ENCODE measurements at places on chromosomes 6 and 20.

DNA sequence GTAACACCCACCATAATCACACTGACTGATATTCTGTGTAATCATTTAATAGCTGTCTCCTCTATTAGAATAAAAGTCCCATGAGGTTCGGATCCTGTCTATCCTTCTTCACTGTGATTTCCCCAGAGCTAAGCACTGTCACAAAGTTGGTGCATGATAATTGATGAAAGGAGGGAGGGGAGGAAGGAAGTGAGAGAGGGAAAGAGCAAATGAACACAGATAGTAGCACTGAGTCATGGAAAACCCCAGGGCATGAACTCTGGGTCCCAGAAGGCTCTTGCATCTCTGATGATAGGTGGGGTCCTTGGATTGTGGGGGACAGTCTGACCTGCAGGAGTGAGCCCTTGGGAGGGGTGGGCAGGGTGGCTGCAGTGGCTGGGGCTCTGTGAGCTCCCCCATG, 294.1 kb downstream of the LRFN2 start:
- no peak for DNase-seq

DNA sequence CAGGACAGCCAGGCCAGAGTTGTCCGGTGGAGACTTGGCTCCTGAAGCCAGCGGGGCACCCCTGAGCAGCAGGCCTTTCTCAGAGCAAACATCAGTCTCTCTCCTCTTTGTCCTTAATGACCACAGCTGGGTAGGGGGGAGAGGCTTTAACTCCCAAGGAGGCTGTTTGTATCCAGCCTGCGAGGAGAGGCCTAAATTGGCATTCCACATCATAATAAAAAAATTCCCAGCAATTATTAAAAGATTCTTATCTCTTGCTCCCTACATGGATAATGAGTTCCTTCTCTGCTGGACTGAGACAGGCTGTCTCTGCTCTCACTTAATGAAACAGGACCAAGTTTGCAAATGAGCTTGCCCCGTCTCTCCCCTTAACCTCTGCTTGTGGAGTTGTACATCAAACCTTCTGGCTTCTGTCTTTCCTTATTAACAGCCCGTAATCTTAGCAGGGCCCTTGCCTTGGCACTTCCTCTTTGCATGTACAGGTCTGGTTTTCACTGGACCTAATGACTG, 838.2 kb downstream of the MAFB start:
- no peak for DNase-seq

- DNase-seq: no peak
Measured at GRCh38 chr20:49276161-49276960, 1.5 kb downstream of the ZNFX1 start.

DNA sequence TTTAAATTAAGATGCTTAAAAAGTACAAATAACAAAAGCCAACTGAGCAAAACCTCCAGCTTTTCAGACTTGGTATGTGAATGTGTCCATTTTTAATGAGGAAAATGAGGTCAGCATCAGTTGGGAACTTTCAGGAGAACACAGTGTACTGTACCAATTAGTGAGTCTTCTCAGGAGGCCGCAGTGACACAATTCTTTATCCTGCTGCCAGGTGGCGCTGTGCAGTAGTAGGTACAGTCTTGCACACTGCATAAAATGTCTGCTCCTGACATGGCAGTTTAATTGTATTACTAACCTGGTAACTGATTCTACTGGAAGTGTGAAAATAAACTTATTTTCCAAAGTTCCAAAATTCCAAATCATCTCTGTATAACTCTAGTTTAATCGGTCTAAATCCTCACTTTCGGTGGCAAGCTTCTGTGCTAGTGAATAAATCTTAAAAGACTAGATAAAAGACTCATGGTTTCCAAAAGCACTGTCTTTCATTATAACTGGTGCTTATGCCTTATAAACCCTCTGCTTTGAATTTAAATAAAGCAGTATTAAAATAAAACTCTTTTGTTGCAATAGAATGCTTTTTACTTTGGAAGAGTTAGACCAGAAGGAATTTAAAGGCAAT, 214.8 kb upstream of the MMS22L start:
- peak; percentile 34 for DNase-seq

DNA sequence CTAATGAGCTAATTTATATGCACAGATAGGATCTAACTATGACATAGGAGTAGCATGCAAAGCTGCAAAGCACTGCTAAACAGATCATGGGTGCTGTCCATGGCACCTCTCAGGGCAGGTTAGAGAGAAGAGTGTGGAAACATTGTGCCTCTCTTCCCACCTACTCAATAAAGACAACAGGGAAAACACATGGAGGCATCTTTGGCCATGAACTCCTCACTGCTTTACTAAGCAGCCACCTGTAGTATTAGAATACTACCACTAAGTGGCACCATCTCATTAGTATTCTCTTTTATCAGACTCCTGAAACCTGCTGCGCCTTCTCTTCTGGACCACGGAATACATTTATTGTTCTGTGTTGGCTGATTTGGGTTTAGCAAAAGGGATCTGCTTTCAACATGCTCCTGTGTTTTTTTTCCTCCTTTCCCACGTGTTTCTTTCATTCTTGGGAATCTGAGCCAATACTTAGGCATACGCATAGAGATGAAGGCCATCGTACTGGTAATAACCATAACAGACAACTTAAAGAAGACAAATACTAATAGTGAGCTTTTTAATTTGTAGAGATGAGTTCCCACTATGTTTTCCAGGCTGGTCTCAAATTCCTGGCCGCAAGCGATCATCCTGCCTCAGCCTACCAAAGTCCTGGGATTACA, 9.4 kb upstream of the HDDC2 start:
- peak; percentile 52 for DNase-seq

DNA sequence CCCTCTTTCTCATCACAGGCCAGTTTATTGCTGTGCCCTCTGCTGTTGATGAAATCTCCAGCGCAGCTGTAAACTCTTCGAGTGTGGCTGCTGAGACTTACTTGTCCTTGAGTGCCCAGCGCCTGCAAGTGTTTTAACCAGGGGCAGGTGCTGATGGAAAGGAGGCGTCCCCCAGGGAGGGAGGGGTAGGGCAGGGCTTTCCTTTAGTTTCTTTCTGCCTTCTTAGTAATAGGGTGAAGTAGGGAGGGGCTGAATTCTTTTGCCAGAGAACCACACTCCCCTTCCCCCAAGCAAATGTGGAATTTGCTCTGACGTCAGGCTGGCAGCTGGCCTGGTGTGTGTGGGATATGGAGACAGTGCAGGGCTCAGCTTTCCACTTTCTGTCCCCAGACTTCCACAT, 61.2 kb downstream of the IGF2R start:
- peak; percentile 83 for DNase-seq

GRCh38 chr6:48641544-48641943, 530.5 kb upstream of the PTCHD4 start:
- DNase-seq: no peak

DNA sequence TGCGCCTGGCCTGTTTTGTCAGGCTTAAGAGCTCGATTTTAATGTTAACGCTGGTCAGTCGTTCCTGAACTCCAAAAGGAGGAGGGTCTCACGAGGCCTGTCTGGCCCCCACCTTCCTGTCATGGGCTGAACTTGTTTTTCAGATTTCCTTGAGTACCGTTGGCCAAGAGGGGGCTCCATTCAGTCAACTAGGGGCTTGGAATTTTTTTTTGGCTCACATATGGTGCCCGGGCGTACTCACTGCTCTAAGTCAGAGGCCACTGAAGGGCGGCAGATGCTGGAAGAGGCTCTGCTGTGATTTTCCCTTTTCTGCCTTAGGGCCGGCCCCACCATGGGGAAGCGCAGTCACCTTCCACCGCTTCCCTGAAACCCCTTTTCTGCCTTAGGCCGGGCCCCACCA, 6.9 kb upstream of the BIRC7 start:
- no peak for DNase-seq

DNA sequence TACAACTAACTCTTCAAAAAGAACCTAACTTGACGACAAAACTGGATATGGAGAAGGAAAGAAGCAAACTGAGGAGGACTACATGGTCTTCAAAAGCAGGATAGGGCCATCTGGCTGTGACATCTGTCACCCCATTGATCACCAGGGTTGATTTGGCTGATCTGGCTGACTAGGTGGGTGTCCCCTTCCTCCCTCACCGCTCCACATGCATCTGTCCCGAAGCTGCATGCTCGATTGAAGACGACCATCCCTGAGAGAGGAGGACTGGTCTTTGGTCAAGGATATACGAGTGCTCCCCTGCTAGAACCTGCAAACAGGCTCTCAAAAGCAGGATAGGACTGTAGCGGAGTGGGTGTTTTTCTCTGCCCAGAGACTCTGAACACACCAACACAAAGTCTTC, 21.7 kb downstream of the CPNE1 start:
- DNase-seq: no peak

DNA sequence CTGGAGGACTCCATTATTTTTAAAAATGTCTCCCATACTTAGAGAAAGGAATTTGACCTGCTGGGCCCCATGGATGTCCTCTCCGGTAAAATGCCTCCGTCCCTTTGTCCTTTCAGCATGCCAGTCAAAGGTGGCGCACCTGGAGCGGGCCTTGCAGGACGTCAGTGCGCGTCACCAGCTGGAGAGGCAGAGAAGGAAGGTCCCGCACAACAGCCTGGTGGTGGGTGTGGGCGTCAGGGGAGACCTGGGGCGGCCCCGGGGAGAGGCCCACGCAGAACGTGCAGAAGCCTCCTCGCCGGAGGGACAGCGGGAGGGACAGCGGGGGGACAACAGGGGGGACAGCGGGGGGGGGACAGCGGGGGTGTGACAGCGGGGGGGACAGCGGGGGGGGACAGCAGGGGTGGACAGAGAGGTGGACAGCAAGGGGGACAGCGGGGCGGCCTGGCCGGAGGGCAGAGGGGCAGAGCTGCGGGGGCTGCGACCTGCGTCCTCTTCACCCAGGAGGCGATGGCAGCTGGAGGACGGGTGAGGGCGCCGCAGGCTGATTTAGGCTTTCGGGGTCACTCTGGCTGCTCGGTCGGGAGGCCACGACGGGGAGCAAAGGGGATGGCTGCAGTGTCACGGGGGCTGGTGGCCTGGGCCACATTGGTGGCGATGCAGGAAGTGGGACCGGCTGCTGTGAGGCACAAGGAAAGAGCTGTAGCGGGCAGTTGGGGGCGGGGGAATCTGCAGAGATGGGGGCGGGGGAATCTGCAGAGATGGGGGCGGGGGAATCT, 859 bp upstream of the KIF25 start:
- no peak for DNase-seq

DNA sequence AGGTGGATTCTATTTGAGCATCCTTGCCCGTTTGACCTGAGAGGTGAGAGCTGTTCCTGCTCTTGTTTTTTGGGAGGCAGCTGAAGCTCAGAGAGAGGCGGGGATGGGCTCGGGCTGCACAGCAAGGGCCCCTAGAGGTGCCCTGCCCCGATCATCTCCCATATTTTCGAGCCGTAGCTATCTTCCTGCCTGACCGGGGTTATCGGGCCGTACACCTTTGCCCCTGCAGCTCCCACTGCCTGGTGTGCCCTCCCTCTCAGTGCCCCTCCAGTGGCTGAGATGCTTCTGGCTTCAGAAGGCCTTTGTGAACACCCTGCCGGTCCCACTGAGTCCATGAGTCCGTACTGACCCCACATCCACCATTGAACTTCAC, 6.7 kb downstream of the SRC start:
- DNase-seq: no peak

DNA sequence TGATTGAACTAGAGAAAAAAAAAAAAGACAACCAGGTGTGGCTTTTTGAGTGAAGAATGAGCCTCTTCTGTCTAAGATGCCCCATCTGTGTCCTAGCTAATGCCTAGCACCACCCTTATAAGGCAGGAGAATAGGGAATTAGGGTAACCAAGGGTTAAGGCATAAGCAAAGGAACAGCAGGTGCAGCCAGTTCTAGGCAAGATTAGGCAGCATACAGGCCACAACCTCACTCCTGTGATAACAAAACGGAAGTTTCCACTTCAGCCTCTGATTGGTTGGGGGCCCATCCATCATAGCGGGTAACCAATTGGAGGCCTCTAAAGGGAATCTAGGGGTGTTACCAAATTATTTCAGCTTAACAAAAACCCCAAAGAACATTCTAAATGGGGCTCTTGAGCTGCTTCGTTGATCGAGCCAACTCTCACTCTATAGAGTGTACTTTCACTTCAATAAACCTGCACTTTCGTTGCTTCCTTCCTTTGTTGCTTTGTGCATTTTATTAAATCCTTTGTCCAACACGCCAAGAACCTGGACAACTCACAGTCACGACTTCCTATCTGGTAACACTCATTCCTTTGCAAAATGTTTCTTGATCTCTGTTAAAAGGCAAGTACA, 61.9 kb upstream of the TAGAP start:
- peak; percentile 52 for DNase-seq

DNA sequence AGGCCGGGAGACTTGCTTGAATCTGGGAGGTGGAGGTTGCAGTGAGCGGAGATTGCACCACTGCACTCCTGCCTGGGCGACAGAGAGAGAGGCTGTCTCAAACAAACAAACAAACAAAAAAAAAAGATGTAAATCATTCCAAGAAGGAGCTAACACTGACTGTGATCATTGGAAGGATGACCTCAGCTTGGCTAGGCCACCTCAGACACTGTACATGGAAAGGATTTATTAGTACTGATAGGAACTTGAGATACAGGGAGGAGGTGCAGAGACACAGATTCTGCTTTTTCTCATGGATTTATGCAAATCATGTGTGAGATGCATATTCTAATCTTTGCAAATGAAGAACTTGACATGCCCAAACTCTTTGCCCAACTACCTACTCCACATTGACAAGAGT, 293.6 kb downstream of the HIVEP2 start:
- no peak for DNase-seq

- no peak for DNase-seq
Measured at GRCh38 chr6:63349401-63349800, 29.6 kb upstream of the LGSN start.
